ENCODE measurements at places on chromosomes 2 and 18.

DNA sequence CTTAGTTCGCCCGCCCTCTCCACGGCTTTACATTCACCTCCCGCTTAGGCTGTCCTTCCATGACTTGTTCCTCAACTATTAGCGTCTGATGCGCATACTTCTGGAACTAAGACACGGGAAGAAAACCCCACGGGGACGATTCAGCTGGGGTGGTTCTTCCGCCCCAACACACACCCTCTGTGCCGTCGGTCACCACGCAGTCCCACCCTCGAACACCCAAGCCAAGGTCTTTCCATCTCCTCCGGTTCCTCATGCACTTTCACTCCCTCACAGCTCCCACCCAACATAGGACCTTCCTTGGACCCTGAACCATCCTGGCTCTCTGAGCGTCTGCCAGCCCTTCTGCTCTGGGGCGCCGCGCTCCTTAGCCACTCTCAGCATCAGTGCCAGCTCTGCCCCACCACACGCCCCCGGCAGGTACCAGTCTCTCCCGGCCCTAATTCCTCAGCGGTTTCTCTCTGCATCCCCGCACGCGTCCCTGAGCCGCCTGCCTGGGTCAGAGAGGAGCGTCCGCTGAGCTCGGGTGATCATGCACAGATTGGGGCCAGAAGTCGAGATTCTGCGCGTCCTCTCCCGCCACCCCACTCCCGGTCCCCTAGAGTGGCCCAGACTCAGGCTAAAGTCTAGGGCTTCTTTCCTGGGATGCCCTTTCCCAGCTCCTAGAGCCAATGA is 522 bp upstream of the SRD5A2 start:
- no peak for DNase-seq

DNA sequence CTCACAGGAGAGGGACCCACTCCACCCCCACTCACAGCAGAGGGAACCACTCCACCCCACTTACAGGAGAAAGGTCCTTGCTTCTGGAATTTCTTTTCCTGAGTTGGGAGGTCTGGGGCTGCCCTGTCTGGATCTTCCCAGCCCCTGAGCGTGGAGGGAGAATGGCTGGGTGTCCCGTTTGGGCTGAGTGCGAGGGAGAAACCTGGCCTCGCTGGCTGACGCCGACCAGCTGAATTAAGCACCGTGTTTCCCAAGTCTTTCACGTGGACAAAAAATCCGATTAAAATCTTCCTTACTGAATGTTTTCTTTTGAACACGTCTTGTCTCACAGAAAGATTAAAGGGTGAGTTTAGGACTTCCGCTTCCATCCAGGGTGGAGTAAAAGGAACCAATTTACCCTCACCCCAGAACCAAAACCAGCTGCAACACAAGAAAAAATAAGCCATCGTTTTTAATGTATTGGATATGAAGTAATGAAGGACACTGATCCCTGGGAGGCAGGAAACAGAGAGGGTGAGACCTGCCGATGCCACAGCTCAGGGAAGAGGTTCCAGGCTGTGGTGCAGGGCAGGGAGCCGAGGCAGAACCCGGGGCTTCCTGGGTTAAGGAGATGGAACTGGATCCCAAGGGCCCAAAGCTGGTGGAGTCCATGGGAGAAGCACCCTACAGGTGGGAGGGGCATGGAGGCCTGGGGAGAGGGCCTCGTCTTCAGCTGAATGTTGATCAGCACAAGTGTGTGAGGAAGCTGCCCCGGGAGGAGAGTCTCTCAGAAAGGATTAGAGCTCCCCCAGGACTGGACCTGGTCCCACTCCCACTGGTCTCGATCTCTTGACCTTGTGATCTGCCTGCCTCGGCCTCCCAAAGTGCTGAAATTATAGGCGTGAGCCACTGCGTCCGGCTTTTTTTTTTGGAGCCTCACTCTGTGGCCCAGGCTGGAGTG is 60.3 kb downstream of the RTP5 start:
- no peak for DNase-seq

GRCh38 chr18:13070460-13070859 is 79.3 kb downstream of the CEP192 start:
- no peak for DNase-seq

DNA sequence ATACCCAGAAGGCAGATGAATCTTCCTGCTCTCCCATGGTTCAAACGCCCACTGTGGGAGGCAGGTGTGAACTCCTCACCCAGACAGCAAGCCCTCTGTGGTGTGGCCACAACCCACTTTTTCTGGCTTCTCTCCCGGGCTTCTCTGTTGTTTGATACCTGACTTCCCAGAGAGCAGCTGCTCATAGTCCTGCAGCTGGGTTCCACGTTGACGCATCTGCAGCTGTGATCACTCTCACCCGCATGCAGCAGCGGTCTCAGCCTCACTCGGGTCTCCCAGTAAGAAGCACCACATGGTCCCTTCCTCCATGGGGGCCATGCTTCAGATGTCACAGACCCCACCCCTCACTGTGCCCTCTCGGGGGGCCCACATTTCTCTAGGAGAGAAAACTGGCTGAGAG is 3.5 kb downstream of the ASPRV1 start:
- DNase-seq = no peak

DNA sequence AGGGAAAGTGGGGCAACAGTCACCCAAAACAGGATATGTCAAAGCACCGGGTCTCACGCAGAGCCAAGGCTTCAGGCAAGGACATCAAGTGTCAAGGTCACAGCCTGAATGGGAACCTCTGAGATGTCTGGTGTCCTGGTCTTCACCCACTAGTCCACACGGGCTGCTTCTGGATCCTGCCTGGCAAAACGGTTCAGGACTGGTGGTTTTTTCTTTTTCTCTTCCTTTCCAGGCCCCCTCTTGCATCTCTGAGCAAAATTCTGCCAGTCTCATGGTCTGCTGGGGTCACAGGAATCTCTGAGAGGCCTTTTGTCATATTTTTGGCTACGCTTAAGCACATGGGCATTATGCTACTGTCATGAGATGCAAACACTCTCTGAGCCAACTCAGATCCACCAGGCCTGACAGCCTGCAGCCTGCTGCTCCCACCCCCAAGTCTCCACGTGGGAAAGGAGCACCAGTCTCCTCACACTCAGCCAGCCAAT is 518.2 kb upstream of the ZEB2 start:
- no peak for DNase-seq

GRCh38 chr18:10458691-10459090 is 4.3 kb downstream of the APCDD1 start:
- DNase-seq = no peak

DNA sequence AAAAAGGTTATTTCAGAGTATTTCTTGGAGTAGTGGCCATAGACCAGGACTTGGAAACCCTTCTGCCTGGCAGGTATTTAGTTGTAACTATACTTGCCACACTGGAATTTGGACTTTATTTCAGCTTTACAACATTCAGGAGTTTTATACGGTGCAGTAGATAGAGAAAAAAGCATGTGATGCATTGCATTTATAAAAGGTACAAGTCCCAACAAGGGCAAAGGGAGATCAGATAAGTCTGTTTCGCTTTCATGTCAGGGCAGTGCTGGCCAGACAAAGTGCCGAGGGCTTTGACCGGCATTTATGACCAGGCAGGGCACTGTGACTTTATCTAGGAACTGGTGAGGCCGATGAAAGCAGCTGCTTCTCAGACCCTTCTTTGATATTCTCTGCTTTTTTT is 145.4 kb downstream of the RTN4 start:
- DNase-seq = no peak

GRCh38 chr2:128103407-128103806 is 12.4 kb downstream of the UGGT1 start:
- no peak for DNase-seq

DNA sequence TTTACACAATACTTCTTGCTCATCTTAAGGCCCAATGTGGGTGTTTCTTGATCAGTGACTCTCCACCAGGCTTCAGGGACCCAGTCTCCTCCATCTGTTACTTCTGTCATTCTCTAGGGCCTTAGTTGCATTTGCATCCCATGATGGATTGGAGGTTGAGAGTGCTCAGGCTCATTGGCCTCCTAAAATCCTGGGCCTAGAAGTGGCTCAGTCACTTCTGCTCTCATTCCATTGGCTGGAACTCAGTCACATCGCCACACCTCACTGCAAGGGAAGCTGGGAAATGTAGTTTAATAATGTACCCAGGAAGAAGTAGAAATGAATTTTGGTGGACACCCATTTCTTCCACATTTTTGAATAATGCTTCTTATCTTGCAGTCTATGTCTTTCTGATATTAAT is 223.5 kb downstream of the HRH4 start:
- no peak for DNase-seq

DNA sequence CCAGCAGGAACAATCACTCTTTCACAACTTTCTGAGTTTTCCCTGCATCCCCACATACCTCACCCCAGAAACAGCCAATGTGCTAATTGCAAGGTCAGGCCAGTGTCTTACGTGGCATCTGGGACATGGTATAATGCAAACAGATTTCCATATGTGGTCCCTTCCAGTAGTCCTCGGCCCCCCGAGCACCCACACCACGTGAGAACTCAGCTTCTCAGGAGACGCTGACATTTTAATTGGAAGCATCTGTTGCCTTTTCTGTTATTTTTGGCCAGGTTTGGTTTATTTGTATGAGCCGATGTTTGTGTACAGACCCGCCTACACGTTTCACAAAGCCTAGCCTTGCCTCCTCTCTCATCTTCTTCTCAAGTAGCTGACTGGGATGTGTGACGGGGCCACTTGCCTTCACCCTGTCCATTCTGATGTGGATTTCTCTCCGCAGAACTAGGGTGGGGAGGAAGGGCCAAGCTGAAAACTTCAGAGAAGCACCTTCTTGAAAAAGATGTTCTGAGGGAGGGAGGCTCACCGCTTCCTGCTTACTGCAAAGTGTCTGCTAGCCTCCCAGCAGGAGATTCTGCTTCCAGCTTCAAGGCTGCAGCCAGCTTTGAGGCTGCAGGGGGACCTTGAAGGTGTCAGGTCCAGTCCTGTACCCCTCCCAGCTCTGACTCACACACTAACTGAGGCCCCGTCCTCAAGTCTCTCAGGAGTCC is 109.6 kb upstream of the SLC14A2 start:
- DNase-seq = no peak

DNA sequence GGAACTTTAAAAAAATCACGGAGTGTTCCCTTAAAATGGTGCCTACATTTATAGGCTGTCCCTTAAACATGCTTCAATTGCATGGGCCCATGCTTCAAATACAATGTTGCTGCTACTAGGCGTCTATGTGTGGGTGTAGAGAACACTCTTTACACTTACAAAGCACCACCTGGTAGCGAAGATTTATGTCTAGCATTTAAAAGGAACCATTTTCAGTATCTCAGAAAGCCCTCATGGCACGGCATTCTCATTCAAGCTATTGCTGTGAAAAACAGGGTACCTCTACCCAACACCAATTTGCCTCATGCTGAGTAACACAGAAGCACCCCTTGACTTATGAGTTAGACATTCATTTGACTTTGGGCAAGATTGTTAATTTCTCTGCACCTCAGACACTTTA is 112.9 kb upstream of the CNTNAP5 start:
- DNase-seq = no peak

GRCh38 chr18:64747803-64748202 is 598.9 kb upstream of the LINC00305 start:
- no peak for DNase-seq

DNA sequence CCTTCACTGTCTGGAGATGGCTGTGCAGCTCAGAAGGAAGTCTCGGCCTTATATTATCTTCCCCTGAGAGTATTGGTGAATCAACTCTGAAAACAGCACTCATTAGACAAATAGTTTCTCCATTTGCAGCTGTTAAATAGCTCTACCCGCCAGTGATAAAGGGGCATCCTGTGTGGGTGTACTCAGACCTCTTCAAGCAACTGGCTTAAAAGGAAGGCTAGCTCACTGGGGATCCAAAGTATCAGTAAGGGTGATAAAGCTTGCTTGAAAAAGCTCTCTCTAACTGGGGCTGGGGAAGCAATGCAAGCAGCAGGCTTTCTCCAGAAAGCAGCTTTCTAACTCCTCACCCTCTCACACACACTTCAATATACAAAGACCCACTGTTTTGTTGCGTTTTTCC is 64.9 kb upstream of the PSMD14 start:
- DNase-seq = no peak

DNA sequence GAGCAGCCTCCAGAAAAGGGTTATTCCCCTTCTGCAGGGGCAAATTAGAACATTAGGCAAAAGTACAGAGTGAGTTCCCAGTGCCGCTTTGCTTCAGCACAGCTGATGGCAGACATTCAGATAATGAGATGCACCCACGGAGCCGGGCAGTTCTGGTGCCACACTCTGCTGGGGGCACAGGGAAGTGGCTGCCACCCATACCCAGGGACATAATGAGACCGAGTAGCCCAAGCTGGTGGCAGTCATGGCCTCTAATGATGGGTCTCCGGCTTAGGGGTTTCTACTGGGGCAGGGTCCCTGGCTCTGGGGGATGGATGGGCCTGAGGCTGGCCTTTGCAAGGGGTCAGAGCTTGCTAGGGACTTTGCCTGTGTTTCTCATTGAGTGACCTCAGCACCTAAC is 26.2 kb downstream of the GLI2 start:
- no peak for DNase-seq

GRCh38 chr18:49569724-49570123 is 7.9 kb downstream of the LIPG start:
- no peak for DNase-seq

- DNase-seq = no peak
Observed at GRCh38 chr2:45962177-45962921, 310.9 kb downstream of the PRKCE start.

DNA sequence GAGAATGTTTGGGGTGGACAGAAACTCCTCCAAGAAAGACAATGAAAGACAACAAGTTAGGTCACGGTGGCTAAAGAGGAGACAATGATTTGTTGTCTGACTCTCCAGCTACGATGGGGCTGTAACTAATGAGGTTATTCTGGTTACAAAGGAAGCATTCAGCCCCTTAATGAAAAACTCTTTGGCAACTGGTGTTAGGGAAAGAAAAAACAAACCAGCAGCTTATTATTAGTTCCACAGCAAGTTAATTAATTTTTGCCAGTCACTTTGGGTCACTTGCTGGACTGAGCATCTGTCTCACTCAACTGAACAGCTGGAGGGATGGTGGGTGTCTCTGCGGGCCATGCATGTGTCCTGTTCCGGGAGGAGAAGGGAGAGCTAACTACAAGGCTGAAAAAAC is 263.7 kb downstream of the ALK start:
- no peak for DNase-seq

DNA sequence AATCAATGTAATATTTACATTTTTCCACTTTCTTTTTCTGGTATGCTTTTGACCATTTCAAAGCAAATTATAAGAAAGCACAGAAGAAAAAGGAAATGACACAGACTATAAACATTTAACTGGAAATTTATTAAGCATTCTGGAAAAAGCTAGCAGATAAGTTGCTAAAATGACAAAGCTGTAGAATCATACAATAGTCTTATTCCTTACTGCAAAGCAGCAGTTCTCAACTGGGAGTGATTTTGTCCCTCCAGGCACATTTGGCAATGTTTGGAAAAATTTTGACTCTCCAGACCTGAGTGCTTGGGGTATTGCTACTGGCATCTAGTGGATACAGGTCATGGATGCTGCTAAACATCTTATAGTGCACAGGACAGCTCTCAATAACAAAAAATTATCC is 75.1 kb downstream of the MBD5 start:
- no peak for DNase-seq

GRCh38 chr2:186925514-186925913 is 76.5 kb upstream of the ZSWIM2 start:
- no peak for DNase-seq

DNA sequence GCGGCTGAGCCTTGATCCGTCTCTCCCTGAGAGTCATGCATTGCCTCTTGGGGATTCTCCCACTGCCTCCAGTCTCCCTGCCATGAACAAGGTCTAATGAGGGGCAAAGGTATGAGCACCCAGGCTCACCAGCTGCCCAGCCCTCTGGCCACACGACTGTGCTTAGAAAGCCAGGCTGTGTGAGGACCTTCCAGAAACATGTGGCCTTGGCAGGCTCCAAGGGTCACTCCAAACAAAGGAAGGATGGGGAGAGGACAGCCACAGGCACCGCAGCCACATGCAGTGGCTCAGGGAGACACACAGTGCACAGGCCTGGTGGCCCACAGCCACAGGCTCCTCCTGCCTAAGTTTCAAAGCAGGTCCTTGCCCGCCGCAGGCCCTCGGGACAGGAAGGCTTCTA is 35.8 kb downstream of the TGFA start:
- DNase-seq = no peak
